ENCODE measurements at places on chromosomes 3 and 15. TPM values are rescaled to one million over a fixed set of nuclear protein-coding genes. Genes with fewer than 3 reads are reported as not detected.

SPSB4 gene
- not detected for total RNA-seq

ZBTB47 gene
- total RNA-seq, result 1.6 TPM

C3orf20 gene
- 0.10 TPM for total RNA-seq

AMT gene
- total RNA-seq, result 10.7 TPM

CCDC54 gene
- not detected for total RNA-seq

CD200R1 gene
- total RNA-seq, result 17.8 TPM

MAGEL2 gene
- total RNA-seq, result not detected

CSPG5 gene
- not detected for total RNA-seq

PLSCR2 gene
- total RNA-seq, result 0.82 TPM

GABRA5 gene
- total RNA-seq, result not detected

CELSR3 gene
- 4.2 TPM for total RNA-seq

C3orf85 gene
- not detected for total RNA-seq
